ENCODE measurements at places on chromosomes 1 and 21. TPM values are rescaled to one million over a fixed set of nuclear protein-coding genes. Genes with fewer than 3 reads are reported as not detected.

DNA sequence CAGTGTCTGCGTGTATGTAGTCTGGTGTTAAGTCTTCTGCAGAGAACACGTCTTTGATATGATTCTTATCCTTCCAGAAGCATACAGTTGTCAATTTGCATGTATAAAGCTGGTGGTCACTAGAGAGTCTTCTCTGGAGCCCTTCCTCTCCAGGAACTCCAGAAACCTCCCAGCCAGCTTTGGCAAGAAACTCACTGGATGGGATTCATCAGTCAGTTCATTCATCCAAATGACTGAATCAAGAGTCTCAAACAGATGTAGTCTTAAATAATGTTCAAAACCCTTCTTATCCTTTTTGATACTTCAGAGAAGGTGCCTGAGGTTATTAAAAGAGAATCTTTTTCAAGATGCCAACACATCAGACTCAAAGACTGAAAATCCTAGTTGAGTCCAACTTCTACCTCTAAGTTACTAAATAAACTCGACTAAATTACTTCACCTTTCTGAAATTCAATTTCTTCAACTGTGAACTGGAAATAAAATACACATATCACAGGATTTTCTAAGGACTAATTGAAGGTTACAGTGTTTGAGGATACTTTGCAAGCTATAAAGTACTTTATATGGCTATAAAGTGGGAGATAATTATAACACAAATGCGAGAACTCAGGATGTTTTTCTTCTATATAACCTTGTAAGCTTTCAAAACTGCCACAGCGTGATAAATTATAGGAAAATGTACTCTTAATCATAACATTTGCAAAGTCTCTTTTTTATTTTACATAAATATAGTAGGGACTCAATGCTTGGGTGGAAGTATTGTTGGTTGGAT lies 252.4 kb downstream of the FGGY start:
- no peak for DNase-seq

- no peak for DNase-seq
Observed at GRCh38 chr21:34814529-34814951, 145.7 kb downstream of the CLIC6 start.

- DNase-seq: no peak
Observed at GRCh38 chr1:10723317-10723716, 73.1 kb downstream of the CASZ1 start.

DNA sequence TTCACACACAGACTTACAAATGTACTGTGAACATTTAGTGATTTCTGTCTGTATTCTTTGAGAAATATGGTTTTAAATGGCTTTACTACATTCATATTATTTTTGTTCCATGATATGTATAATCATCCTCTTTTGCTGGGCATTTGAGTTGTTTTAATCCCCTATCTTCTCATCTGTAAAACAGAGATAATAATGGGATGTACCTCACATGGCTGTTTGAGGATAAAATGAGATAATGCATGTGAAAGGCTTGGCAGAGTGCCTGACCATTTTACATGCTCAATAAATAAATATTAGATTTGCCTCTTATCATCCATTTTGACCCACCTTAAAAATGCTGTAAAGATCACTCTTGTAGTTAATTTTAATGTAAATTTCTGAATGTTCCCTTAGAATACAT lies 197.2 kb downstream of the C1orf94 start:
- DNase-seq: no peak

- DNase-seq: no peak
Observed at GRCh38 chr1:183761871-183762270, 43.0 kb upstream of the RGL1 start.

CFHR3 gene
- 0.40 TPM for polyA plus RNA-seq
